ENCODE measurements at places on chromosomes 4 and X.
A peak's percentile ranks its signal among the peaks of the same experiment; 100 is the strongest.

- DNase-seq, result no peak
Observed at GRCh38 chr4:108107729-108108382, 60.9 kb downstream of the LEF1 start.

DNA sequence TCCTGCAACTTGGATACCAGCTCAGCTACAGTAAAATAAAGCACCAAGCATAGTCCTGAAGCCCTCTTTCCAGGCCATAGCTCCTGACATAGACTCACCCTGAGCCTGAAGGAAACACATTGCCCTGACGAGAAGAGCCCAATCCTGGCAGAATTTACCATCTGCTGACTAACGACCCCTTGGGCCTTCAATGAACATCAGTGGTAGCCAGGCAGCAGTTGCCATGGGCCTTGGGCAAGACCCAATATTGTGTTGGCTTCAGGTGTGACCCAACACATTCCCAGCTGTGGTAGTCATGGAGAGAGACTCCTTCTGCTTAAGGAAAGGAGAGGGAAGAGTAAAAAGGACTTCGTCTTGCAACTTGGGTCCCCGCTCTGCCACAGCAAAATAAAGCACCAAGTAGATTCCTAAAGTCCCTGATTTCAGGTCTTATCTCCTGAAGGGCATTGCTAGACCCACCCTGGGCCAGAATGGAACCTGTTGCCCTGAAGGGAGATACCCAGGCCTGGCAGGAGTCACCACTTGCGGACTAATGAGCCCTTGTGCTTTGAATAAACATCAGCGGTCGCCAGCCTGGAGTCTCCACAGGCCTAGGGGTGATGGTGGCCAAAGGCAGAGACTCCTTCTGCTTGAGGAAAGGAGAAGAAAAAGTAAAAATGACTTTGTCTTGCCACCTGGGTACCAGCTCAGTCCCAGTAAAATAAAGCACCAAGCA lies 902.6 kb downstream of the C4orf33 start:
- no peak for DNase-seq

DNA sequence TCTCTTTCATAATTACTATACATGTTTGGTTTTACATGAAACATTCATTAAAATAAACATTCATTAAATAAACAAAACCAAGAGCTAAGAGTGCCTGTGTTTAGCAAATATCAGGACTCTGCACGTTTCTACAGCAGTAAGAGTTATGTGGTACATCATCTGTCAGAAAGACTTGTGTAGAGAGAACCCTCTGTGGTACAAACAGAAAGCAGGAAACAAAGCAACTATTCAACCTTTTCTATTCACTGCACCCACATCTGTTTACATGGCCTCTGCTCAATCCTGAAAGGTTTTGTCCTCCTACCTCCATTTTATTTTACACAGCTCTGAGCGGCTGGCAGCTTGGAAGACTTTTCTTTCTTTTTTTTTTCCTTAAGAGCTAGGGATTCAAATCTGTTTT lies 90.7 kb upstream of the PCDH18 start:
- no peak for DNase-seq

DNA sequence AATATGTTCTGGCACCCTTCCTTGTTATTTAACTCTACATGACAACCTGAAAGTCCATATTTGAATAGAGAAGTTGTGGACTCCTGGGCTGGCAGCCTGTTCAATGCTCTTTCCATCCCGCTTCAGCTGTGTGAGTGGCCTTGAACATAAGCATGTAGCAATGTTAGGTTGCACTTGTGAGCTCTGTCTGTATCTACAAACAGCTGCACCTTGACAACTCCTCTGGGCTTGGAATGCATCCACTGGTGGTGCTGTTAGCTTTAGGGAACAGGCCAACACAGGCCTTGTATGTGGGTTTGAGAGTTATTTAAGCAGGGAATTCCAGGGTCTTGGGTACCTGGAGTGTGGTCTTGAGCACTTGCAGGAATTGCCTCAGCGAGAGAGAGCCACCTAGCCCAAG lies 141.2 kb downstream of the DTHD1 start:
- DNase-seq, result no peak

DNA sequence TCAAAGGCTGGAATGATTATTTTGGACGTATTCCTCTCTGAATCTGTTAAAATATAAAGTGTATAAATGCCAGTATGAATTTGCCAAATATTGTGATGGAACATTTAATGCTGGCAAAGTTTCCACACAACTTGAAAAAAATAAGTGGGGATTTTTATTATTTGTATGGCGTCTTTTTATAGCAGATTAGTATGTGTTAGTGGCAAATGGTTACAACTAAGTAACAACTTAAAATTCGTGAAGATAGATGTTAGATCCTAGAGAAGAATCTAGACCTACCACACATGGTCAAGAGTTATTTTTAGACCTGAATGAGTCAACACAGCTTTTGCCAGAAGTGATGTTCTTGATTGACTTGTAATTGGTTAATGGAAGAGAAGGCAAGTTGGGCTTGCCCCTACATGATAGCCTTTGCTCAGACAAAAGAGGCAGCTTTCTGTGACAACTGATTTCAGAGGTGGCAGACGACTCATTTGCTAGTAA lies 4.8 kb downstream of the CPE start:
- DNase-seq, result no peak

- DNase-seq, result no peak
Observed at GRCh38 chrX:55074851-55075467, at the start of gene PAGE2B. Gene PAGE2B, plus strand, starts transcription at chrX:55075030. Its CDS starts 1,012 bp downstream, at chrX:55076042.

DNA sequence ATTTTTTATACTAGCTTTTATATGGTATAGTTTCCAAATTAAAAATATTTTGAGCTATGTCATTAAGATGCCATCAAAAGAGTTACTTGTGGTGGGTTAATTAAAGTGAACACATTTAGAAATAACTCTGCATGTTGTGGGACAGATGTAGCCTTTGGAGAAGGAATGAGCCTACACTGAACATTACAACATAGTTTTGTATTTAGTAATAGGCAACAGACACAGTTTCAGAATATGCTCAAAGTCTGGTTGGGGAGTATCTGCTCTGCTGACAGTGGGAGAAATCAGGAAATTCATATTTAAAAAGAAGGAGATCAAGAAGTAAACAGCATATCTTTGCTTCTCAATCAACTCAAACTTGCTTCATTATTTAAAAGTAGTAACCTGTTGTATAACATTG lies 23.7 kb downstream of the EMCN start:
- DNase-seq, result no peak

GRCh38 chr4:67342291-67342690 lies 203.0 kb downstream of the CENPC start:
- DNase-seq, result no peak

- peak; percentile 84 for DNase-seq
Observed at GRCh38 chrX:69024931-69025330, 140.3 kb downstream of the PJA1 start.

DNA sequence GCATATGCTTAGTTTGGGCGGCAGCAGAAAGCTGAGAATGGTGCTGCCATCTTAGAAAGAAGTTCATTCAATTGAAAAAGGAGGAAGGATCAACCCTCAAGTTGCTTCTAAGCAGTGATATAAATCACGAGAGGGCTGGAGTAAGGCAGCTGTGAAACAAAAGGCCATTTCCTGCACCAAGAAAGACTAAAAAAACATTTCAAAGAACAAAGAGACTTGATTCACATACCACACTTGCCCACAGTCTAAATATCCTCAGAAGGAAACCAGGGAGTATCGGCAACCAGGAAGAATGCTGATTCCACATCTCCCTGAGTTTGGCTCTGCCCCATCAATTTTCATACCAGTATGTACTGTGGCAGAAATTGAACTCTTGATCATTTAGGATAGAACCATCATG lies 240.1 kb downstream of the OPHN1 start:
- no peak for DNase-seq

- DNase-seq, result no peak
Observed at GRCh38 chrX:127138218-127138617, 318.7 kb downstream of the PRR32 start.

DNA sequence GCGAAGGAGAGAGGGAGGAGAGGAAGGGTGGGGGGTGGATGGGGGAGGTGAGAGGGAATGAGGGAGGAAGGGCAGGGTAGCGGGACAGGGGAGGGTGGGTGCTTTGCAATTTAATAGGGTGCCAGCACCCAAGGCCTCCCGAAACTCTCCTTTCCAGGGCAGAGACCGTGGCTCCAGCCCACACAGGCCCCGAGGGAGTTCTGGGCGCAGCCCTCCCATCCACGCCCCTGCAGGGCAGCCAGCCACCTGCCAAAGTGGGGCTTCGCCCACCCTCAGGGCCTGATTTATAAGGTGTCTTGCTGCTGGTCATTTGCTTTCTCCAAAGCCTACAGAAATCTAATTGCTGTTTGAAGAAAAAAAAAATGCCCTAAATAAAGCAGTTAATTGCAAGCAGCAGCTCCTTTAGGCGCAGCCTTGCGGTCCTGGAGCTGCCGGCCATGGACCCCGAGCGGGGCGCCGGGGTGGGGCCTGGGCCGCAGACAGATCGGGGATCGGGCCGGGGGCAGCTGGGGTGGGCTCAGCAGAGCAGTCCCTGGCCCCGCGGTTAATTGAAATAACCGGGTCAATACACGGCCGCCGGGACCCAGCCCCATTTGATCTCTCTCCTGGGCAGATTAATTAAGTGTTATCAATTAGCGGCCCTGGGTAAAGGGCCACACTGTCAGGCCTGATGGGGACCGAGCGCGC lies 106.0 kb upstream of the NKX1-1 start:
- DNase-seq, result no peak
